ENCODE measurements at places on chromosomes 4 and X. TPM values are rescaled to one million over a fixed set of nuclear protein-coding genes. Genes with fewer than 3 reads are reported as not detected.

DNA sequence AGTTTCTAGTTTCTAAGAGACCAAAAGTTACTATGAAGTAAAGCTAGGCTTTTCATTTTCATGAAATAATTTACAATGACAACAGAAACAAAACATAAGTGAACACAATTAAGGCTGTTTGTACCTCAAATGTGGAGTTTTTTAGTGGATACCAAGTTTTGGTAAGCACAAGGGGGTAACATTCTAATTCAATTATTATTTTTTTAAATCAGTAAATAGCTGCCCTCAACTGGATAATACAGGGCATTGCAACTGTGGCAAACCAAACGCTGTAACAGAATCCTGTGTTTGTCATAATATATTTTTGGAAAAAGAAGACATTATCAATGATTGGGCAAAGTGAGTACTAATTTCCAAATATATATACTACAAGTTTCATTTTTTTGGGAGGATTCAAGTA lies 150.3 kb downstream of the FBXW7 start:
- H3K4me3 ChIP-seq: no peak overlapping the region
- H3K36me3 ChIP-seq: no peaks in the 10 kb centered on the region
- DNase-seq: no peak
- H3K4me1 ChIP-seq: peaks cover 4% of the 10 kb centered on the region
- no peaks in the 10 kb centered on the region for H3K27me3 ChIP-seq

GRCh38 chr4:28073860-28074555 lies 1213.4 kb downstream of the STIM2 start:
- H3K4me1 ChIP-seq: no peaks in the 10 kb centered on the region
- H3K27ac ChIP-seq: no peak overlapping the region
- no peak for DNase-seq
- no peaks in the 10 kb centered on the region for H3K36me3 ChIP-seq
- no peaks in the 10 kb centered on the region for H3K27me3 ChIP-seq

Gene PGM2
- 18.0 TPM for total RNA-seq

- no peaks in the 10 kb centered on the region for H3K27me3 ChIP-seq
- no peak for DNase-seq
- H3K27ac ChIP-seq: no peak overlapping the region
- no peaks in the 10 kb centered on the region for H3K4me1 ChIP-seq
These were observed 304.0 kb upstream of the BMP3 start for GRCh38 chr4:80726471-80726870.

Gene HMX1
- total RNA-seq: not detected

DNA sequence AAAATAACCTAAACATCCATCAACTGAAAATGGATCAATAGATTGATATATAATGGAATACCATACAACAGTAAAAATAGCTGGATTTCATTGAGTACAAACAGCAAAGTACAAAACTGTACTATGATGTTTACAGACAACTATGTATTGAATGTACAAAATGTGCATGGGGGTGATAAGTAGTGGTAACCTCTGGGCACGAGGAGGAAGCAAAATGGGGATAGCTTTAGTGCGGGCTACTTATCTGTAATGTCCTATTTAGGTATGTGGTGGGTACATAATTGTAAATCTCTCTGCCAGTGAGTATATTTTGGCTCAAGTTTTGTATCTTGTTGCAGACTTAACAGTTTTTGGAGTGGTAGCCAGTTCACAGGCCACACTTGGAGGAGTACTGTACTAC lies 123.6 kb downstream of the STAG2 start:
- H3K36me3 ChIP-seq: no peaks in the 10 kb centered on the region
- no peak overlapping the region for H3K4me3 ChIP-seq
- no peaks in the 10 kb centered on the region for H3K27me3 ChIP-seq
- no peaks in the 10 kb centered on the region for H3K4me1 ChIP-seq
- no peak for DNase-seq

GRCh38 chrX:40019541-40019940 lies 78.2 kb downstream of the BCOR start:
- H3K4me1 ChIP-seq: no peaks in the 10 kb centered on the region
- H3K4me3 ChIP-seq: no peak overlapping the region
- no peak overlapping the region for H3K27ac ChIP-seq
- DNase-seq: no peak

DNA sequence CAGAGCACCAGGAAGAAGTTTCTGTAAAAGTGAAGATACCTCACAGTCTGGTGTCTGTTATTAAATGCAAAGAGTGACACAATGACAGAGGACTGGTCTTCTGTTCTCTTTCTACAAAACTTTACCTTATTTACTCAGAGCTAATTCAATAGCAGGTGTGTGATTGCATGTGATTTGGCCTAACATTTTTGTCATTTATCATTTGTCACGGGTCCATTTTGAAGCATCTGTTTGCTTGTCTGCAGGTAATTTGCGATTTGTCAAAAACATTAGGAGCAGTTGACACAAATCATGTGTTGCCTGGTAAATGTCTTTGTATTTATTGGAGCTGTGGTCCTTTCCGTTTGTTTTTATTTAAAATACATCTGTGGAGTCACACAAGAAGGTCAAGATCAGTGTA lies 1232.4 kb downstream of the STIM2 start:
- no peak for DNase-seq
- no peaks in the 10 kb centered on the region for H3K36me3 ChIP-seq
- no peak overlapping the region for H3K4me3 ChIP-seq
- H3K27ac ChIP-seq: no peak overlapping the region
- no peaks in the 10 kb centered on the region for H3K27me3 ChIP-seq

Gene TSPAN6
- total RNA-seq: 28.7 TPM

GRCh38 chrX:10110984-10111363 lies 45.8 kb upstream of the CLCN4 start:
- peak; percentile 65 for DNase-seq
- no peak overlapping the region for H3K4me3 ChIP-seq
- no peaks in the 10 kb centered on the region for H3K27me3 ChIP-seq
- no peaks in the 10 kb centered on the region for H3K36me3 ChIP-seq
- H3K27ac ChIP-seq: peak overlapping the region; percentile 82
- peaks cover 22% of the 10 kb centered on the region for H3K4me1 ChIP-seq

DNA sequence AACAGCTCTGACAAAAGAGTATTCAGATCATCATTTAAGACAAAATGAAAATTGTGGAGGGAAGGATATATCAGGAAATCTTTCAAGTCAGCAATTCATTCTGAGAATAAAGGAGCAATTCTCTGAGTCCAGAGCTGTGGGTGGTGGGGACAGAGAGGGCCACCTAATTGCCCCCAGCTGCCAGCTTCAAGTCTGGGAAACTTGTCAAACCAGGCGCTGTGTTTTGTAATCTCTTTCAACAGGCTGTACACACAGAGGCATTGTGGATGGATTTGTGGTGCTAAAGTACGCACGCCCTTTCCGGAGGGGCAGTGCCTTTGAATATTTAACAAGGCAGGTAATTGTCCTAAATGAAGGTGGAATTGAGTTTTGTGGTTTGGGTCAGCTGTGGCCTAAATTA lies 591.1 kb upstream of the BOD1L1 start:
- no peaks in the 10 kb centered on the region for H3K4me1 ChIP-seq
- H3K27ac ChIP-seq: no peak overlapping the region
- no peaks in the 10 kb centered on the region for H3K27me3 ChIP-seq
- H3K4me3 ChIP-seq: no peak overlapping the region
- no peak for DNase-seq
- H3K36me3 ChIP-seq: no peaks in the 10 kb centered on the region

GRCh38 chr4:6019316-6020263 lies 1.4 kb upstream of the C4orf50 start:
- DNase-seq: no peak
- no peaks in the 10 kb centered on the region for H3K4me1 ChIP-seq
- no peak overlapping the region for H3K27ac ChIP-seq
- H3K4me3 ChIP-seq: no peak overlapping the region

Gene ALB
- not detected for total RNA-seq

GRCh38 chrX:97045470-97045869 lies 161.8 kb downstream of the RPA4 start:
- H3K27me3 ChIP-seq: no peaks in the 10 kb centered on the region
- no peaks in the 10 kb centered on the region for H3K36me3 ChIP-seq
- no peak overlapping the region for H3K4me3 ChIP-seq

GRCh38 chrX:20712811-20713210 lies 446.1 kb upstream of the RPS6KA3 start:
- no peaks in the 10 kb centered on the region for H3K27me3 ChIP-seq
- H3K27ac ChIP-seq: no peak overlapping the region
- no peak overlapping the region for H3K4me3 ChIP-seq
- no peak for DNase-seq
- H3K4me1 ChIP-seq: no peaks in the 10 kb centered on the region

Gene BEND4
- total RNA-seq: 7.4 TPM

Gene RAI2
- total RNA-seq: 5.4 TPM

GRCh38 chrX:115337491-115338144 lies 48.1 kb downstream of the LUZP4 start:
- no peaks in the 10 kb centered on the region for H3K4me1 ChIP-seq
- H3K4me3 ChIP-seq: no peak overlapping the region

DNA sequence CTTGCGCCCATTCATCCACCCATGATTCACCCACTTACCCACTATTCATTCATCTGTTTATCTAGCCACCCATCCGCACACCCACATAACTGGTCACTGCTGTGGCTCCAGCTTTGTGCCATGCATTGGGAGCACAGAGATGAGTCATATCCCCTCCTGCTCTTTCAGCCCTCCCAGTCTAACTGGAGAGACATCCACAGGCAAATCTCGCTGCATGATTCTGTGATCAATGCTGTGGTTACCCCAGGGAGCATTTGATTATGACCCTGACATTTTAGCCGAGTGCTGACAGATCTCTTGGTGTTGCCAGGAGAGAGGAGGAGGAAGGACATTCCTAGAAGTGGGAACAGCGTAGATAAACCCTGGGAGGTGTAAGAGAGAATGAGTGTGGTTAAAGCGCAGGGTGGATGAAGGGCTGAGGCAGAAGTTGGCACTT lies 10.4 kb upstream of the PORCN start:
- no peaks in the 10 kb centered on the region for H3K4me1 ChIP-seq
- no peaks in the 10 kb centered on the region for H3K36me3 ChIP-seq
- no peaks in the 10 kb centered on the region for H3K27me3 ChIP-seq
- no peak overlapping the region for H3K27ac ChIP-seq
- H3K4me3 ChIP-seq: no peak overlapping the region

DNA sequence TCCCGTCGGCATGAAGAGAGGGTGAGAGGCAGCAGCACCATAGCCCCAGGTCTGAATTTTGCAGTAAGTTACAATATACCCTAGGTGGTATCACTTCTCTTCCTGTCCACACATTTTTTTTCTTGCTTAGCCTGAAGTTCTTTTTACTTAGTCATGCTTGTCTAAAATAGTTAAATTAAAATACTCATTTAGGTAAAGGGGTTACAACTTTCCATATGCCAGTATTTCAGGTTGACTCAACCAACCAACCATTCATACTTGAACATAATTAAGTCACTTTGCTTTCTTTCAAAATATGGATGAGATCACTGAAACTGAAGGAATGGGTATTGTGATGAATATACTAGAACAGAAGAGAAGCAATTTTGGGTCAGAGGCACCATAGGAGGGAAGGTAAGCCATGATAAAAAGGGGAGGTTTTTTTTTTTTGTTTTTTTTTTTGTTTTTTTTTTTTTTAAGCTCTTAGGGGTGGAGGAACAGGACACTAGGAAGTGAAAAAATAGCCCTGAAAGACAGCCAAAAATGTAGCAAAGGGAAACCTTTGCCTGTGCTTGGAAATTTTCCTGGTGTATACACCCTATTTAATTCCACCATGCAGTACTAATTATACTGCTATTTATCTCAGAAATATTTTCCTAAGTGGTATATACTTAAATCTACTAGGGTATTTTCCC lies 41.8 kb downstream of the RPS6KA3 start:
- no peak overlapping the region for H3K27ac ChIP-seq
- H3K36me3 ChIP-seq: no peaks in the 10 kb centered on the region
- H3K27me3 ChIP-seq: no peaks in the 10 kb centered on the region
- DNase-seq: no peak
- no peak overlapping the region for H3K4me3 ChIP-seq

DNA sequence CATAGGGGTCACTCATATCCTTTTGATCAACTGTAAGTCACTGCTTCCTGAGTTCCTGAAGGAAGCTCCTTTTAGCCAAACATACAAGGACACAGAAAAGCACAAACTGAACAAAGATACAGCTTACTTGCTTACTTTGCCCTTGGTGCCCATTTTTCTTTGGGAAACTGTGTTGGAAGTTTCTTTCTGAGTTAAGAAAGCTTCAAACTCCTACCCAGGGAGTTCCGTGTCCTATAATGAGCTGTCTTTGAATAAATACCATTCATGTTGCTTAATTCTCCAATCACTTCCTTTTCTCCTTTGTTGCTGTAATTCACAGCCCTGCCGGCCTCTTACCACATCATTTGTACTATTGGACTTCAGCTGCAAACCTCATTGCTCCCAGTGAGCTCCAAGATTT lies at the start of gene ADH4:
ADH4 (minus strand) TSS at position 228 of the 400 bp plus-strand sequence; CDS start at position 153, 75 bp downstream.
- H3K27me3 ChIP-seq: no peaks in the 10 kb centered on the region
- peak; percentile 55 for DNase-seq
- no peak within 1 kb of the TSS for H3K4me3 ChIP-seq
- H3K4me1 ChIP-seq: no peaks in the 10 kb centered on the region
- no peak within 1 kb of the TSS for H3K27ac ChIP-seq

Gene CTAG1A
- total RNA-seq: not detected

- no peak for DNase-seq
- no peak overlapping the region for H3K27ac ChIP-seq
- H3K27me3 ChIP-seq: no peaks in the 10 kb centered on the region
- H3K36me3 ChIP-seq: no peaks in the 10 kb centered on the region
These were observed 14.3 kb downstream of the SPCS3 start for GRCh38 chr4:176334066-176334465.

DNA sequence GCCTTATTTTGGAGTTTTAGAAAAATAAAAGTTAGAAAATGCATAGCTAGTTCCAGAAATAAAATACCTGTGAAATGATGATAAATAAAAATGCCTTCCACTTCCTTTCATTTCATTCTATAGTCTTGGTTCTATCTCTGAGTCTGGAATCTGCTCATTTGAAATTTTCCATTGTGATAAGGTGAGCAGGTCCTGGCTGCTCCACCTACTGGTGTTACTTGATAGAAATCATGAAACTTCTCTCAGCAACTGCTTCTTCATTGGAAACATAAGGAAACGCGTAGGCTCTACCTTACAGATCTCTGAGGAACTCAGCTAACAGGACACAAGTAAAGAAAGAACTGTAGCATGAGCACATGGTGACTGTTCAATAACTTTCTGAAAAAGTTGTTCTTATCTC lies 141.8 kb downstream of the DCHS2 start:
- no peak for DNase-seq
- no peaks in the 10 kb centered on the region for H3K27me3 ChIP-seq
- H3K4me3 ChIP-seq: no peak overlapping the region
- H3K27ac ChIP-seq: no peak overlapping the region

DNA sequence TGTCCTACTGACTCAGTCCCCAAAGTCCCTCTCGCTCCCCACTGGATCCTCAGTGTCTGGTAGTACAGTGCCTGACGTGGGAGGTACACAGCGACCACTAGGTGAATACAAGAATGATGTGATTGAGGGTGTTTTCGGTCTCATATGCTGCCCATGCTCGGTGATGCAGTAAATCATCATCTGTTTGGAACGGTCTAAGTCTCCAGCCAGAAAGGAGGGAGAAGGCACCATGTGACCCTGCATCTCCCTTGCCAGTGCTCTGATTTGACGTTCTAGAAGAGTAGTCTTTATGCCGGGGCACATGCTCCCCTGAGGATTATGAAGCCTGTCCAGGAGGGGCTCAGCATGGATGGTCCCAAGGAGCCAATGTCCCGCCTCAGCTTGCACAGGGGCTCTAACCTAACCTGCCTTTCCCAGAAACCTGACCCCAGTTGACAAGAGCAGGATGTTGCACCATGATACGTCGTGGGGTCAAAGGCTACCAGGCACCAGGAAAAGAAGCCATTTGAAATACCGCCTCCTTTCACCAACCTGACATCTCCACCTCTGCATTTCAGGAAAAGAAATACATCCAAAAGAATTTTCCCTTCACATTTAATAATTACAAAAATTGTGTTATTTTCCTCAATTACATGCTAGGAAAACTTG lies 13.8 kb upstream of the PLXNB3 start:
- no peak overlapping the region for H3K27ac ChIP-seq
- H3K36me3 ChIP-seq: no peaks in the 10 kb centered on the region
- no peaks in the 10 kb centered on the region for H3K4me1 ChIP-seq
- no peaks in the 10 kb centered on the region for H3K27me3 ChIP-seq
- no peak for DNase-seq
- no peak overlapping the region for H3K4me3 ChIP-seq

Gene MSX1
- total RNA-seq: not detected
